CD4-positive, alpha-beta T cell treated with Interleukin-6 at 100 ng/mL for 8 hours (primary cell): ENCODE measurements at places on chromosomes 4 and X.

GRCh38 chr4:48028696-48029095 lies 12.1 kb downstream of the NIPAL1 start:
- DNase-seq, result no peak

- DNase-seq, result no peak
Measured at GRCh38 chr4:109432203-109432602, 1.4 kb upstream of the SEC24B start.

- DNase-seq, result no peak
Measured at GRCh38 chr4:24973404-24973746, 57.4 kb downstream of the LGI2 start.

DNA sequence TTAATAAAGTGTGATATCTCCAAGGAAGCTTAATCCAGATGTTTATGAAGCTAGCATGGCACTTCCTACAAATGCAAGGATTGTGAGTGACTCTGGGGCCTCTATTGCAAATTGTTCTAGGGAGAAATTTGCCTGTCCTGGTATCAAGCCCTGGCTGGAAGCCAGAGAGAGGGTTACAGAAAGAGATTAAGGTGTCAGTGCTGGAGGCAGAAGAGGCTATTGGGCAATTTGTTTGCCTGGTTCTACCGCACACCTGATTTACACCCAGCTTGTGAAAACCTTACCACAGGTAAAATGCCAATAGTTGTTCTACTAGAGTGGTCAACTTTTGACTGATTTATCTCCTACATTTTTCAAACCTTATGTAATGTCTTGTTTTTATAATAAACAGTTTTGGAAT lies 186.7 kb upstream of the FAT1 start:
- no peak for DNase-seq

GRCh38 chrX:20130357-20130756 lies 11.3 kb downstream of the EIF1AX start:
- DNase-seq, result no peak

DNA sequence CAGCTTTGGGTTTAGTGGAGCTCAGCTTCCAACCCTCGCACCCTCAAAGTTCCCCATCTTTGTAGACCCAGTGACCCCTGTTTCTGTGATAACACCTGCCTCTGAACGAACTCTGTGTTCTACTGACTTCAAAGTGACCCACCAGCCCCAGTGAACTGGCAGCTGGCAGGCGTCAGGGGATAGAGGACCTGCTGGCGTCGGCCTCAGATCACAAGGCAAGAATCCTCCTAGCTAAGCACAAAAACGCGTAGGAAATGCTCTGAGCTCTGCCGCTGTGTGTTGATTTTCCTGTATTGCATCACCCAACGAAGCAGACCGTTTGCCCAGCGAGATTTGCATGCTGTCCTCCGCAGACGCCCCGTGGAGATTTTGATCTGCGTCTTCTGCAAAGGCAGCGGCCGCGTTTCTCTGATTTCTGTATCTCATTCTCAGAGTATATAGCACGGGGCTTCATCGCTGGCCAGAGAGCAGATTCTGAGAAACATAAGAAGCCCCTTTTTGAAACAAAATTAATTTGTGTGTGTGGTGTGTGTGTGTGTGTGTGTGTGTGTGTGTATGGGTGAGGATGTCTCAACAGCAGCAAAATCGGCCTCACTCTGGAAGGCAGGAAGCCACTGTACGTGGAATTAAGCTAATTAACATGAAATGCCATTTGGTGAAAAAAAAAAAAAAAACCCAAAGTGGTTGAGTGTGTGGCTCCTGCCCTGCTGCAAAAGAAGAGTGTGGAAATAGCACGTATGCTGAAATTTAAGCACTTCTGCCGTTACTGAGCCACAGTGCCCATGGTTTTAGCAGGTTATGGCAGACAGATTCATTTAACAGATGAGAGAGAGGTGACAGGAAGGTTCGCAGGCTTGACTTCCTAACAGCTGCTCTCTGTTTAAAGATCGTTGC lies 29.2 kb upstream of the ASMTL start:
- DNase-seq, result peak; percentile 80

DNA sequence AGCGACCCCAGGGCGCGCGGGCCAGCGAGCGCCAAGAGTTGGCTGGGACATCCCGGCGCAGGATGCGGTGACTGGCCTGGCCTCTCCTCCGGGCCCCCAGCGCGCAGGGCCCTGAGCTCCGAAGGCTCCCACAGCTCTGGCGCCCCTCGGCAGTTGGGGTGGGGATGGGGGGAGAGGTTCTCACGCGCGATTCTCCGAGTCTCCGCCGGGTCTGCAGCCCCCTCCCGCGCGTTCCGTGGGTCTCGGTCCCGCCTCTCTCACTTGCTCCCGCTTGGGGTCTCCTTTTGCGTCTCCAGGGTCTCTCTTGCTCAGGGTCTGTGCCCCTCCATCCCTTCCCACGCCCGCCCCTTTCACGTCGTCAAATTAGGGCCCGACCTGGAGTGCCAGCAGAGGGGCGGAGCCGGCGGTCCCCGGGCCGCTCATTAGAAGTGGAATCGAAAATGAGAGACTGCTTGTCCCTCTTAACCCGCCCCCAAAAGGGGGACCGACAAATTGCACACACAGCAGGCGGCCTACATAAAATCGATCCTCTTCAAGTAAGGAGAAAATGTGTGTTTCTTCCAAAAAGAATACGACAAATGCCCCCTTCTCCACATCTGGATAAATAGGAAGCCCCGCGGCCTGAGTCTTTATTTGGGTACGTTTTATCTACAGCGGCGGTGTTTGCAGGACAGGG lies 877 bp upstream of the NKX1-1 start:
- DNase-seq, result no peak

- DNase-seq, result no peak
Measured at GRCh38 chrX:112968351-112969133, 127.9 kb upstream of the AMOT start.

DNA sequence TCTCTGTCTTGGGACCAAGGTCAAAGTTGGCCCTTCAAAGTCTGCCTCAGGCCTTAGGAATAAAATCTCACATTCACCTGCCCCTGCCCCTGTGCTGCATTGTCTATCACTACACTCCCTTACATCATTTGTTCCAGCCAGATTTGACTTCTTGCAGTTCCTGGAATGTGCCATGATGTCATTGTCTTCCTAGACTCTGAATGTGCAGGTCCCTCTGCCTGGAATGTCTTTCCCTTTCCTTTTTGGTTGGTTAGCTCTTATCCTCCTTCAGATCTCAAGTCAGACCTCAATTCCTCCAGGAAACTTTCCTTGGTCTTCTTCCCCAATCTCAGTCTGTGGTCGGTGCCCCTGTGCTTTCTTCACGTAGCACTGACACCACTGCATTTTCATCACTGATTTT lies 67.7 kb upstream of the EFNB1 start:
- DNase-seq, result no peak

GRCh38 chr4:163195247-163195765 lies 28.6 kb upstream of the NAF1 start:
- DNase-seq, result no peak

DNA sequence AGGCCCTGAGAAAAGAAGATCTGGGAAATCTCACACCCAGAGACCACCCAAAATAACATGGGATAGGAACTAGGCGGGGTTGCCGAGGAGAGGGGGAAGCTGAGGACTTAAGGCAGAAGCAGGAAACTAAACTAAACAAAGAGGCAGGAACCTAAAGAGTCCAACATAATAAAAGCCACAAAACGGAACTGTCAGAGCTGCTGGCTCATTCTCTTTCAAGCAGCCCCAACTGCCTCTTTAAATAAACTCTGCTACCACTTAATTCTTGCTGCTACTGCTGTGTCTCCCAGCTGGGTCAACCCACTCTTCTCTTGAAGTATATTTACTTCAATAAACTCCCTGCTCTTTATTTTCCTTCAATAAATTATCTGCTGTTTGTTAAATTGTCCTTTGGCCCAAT lies 44.5 kb downstream of the MAGEB16 start:
- no peak for DNase-seq

GRCh38 chrX:20230406-20230805 lies 36.3 kb downstream of the RPS6KA3 start:
- no peak for DNase-seq

DNA sequence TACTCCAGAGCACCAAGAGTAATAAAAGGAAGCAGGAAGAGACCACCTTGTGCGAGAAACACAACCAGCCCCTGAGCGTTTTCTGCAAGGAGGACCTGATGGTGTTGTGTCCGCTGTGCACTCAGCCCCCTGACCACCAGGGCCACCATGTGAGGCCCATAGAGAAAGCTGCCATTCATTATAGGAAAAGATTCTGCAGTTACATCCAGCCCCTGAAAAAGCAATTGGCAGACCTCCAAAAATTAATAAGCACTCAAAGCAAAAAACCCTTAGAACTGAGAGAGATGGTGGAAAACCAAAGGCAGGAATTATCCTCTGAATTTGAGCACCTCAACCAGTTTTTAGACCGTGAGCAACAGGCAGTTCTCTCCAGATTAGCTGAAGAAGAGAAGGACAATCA lies 5.7 kb downstream of the TRIM75 start:
- DNase-seq, result no peak

DNA sequence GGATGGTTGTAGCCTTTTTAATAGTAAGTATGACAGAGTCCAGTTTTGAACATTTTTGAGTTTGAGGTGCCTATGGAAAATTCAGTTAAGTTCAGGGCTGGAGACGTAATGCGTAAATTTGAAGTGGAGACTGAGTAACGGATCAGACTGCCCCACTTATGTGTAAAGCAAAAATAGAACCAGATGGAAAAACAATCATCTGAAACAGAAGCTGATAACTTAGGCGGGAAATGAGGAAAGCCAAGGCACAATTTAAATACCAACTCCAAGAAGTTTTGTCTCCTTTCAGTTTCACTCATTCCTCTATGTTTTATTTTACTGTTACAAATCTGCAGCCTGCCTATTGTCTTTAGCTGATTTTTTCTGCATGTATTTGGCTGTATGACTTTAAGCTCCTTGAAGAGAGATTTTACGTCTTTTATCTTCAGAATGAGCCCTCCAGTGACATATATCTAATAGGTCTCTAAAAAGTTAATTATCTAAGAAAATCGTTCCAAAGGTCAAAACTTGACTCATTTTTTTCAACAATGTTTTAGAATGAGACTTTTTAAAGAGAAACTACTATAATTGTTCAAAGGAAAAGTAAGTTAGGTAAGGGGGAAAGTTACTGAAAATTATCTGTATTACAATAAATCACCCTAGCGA lies 1.1 kb downstream of the SGCB start:
- DNase-seq, result no peak

- no peak for DNase-seq
Measured at GRCh38 chr4:108110450-108110849, 58.3 kb downstream of the LEF1 start.

- DNase-seq, result no peak
Measured at GRCh38 chrX:12685541-12685940, 105.7 kb upstream of the PRPS2 start.

- DNase-seq, result no peak
Measured at GRCh38 chr4:162791226-162791625, 375.5 kb downstream of the NAF1 start.

DNA sequence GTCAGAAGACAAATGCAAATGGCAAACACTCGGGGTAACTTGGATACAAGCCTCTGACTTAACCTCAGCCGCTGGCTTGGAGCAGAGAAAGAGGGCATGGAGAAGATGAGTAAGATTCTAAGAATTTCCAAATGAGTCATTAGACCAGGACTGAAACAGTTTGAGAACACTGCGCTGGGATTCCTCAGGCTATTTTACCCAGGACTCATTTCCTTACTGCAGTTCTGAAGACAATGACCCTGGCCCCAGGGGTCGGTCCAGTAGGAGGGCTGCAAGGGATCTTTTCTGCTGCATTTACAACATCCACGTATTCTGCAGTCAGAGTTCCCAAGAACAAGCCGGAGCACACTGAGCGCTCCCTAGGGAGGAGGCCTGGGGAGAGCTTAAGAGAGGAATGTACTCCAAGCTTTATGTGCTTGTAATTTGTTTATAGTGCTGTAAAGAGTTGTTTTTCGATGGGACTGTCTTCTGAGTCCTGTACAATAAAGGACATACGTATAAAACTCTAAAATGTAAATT lies 27.3 kb upstream of the SORBS2 start:
- no peak for DNase-seq

DNA sequence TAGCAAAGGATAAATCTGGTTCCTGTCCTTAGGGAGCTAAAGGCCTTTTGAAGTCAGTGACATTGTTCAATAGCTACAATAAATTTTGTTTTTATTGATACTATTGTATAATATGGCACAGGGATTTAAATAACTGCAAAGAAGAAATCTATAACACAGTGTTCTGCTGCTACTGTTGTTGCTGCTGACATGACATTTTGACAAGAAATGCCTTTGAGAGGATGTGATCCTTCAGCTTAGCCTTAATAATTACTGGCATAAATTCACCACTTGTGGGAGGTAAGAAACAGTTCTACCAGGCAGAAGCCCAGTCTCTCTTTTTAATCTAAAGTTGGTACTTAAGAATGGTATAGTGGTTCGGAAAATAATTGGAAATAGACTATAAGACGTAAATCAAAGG lies 4.1 kb downstream of the SULT1E1 start:
- DNase-seq, result no peak

DNA sequence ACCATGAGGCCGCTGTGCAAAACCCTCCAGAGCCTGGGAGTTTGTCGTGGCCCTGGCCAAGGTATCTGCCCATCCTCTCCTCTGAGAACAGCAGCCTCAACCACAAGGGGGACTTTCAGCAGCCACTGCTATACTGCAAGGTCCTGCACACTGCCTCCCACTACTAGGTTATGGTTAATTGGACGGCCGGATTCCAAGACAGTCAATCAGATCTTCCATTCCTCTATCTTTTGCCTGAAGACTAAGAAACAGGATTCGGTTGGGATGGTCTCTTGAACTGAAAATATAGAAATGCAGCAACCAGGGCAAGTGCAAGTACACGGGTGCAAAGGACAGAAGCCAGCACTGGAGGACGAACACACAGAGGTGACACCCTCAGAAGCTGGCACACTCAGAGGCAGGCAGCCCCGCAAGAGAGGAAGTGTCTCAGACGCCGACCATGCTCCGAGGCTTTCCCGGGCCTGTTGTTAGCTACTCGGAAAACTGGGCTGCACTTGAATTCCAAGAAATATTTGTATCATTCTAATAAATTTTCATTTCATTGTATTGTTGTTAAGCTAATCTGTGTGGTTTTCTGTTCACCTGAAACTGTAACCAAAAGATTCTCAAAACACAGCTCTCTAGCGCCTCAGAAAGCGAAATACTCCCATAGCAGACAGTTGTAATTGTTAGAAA lies 63.3 kb downstream of the AFAP1 start:
- DNase-seq, result peak; percentile 44

GRCh38 chr4:10951306-10951705 lies 266.7 kb upstream of the CLNK start:
- DNase-seq, result no peak

GRCh38 chrX:134172588-134173259 lies 64.3 kb upstream of the CCDC160 start:
- DNase-seq, result peak; percentile 24

DNA sequence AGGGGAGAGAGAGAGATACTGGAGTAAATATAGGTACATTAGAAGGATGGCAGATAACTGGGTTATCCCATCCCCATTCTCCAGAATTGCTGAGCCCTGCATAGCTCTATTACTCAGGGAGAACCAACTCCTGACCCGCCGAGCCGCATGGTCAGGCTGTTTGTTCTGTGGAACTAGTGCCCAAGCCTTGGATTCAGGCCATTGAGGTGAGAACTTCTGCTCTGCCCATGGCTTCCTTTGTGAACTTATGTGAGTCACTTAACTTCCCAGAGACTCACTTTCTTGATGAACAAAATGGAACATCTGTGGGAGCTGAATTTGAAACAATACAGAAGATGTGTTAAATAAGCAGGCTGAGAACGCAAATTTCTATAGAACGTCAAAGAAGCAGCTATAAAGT lies 54.2 kb downstream of the SPATA18 start:
- no peak for DNase-seq
